ENCODE measurements at places on chromosomes 6 and 20. TPM values are rescaled to one million over a fixed set of nuclear protein-coding genes. Genes with fewer than 3 reads are reported as not detected.
A peak's percentile ranks its signal among the peaks of the same experiment; 100 is the strongest.

Gene KIZ
- 24.8 TPM for total RNA-seq

Gene ALDH5A1
- total RNA-seq, result 14.6 TPM

Gene COL11A2
- total RNA-seq, result 4.3 TPM

Gene ENPP5
- 13.4 TPM for total RNA-seq

Gene MCM8
- 18.5 TPM for total RNA-seq

Gene NOL7
- total RNA-seq, result 40.5 TPM

Gene ANKRD60
- not detected for total RNA-seq

Gene CYP24A1
- total RNA-seq, result not detected

Gene ABHD16A
- total RNA-seq, result 96.9 TPM

- H3K27me3 ChIP-seq, result no peaks in the 10 kb centered on the region
- no peak overlapping the region for H3K27ac ChIP-seq
- no peak overlapping the region for H3K4me3 ChIP-seq
- no peaks in the 10 kb centered on the region for H3K36me3 ChIP-seq
Observed at GRCh38 chr6:92271091-92271490, 1148.3 kb downstream of the EPHA7 start.

DNA sequence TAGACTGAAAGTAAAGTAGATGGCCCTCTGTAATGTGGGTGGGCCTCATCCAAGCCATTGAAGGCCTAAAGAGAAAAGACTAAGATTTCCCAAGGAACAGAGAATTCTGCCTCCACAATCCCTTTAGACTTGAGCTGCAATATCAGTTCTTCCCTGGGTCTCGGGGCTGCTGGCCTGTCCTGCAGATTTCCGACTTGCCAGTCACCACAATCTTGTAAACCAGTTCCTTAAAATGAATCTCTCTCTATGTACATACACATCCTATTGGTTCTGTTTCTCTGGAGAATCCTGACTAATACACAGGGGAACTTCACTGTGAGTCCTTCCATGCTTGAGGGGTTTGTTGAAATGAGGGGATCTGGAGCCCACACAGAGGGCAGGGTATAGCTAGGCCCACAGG lies 12.9 kb downstream of the CCDC170 start:
- H3K36me3 ChIP-seq, result no peaks in the 10 kb centered on the region
- H3K4me3 ChIP-seq, result no peak overlapping the region
- no peaks in the 10 kb centered on the region for H3K27me3 ChIP-seq
- no peak for DNase-seq
- H3K27ac ChIP-seq, result no peak overlapping the region

- no peaks in the 10 kb centered on the region for H3K36me3 ChIP-seq
- H3K27ac ChIP-seq, result peak overlapping the region; percentile 43
- no peak for DNase-seq
- peaks cover 4% of the 10 kb centered on the region for H3K4me1 ChIP-seq
- H3K4me3 ChIP-seq, result no peak overlapping the region
Observed at GRCh38 chr6:27505209-27506027, 32.5 kb upstream of the ZNF184 start.

GRCh38 chr6:159715166-159715565 lies 12.1 kb upstream of the WTAP start:
- H3K27ac ChIP-seq, result no peak overlapping the region
- H3K4me1 ChIP-seq, result peaks cover 5% of the 10 kb centered on the region
- no peaks in the 10 kb centered on the region for H3K36me3 ChIP-seq
- H3K4me3 ChIP-seq, result no peak overlapping the region
- no peak for DNase-seq

DNA sequence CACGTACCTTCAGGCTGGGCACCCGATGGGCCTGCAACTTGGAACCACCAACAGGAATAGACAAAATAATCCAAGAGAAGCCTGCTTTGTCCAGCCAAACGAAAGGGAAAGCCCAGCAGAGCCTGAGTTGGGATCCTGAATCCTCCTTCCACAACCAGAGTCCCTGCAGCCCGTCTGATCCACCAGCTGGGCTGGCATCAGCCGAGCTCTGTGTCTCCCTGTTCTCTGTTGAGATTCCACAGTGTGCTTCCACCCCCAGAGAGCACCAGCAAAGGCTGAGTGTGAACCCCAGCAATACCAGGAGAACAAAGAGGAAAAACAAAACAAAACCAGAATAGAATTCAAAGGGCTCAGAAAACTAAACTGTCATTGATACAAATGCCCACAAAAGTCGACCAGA lies 104.2 kb upstream of the PRND start:
- H3K27ac ChIP-seq, result no peak overlapping the region
- no peaks in the 10 kb centered on the region for H3K36me3 ChIP-seq
- no peaks in the 10 kb centered on the region for H3K4me1 ChIP-seq
- H3K27me3 ChIP-seq, result peaks cover 5% of the 10 kb centered on the region
- H3K4me3 ChIP-seq, result no peak overlapping the region

- H3K4me3 ChIP-seq, result no peak overlapping the region
- no peaks in the 10 kb centered on the region for H3K4me1 ChIP-seq
- no peaks in the 10 kb centered on the region for H3K36me3 ChIP-seq
Observed at GRCh38 chr20:62096421-62097380, 25.6 kb upstream of the LSM14B start.

GRCh38 chr6:166420351-166420750 lies 37.6 kb upstream of the MPC1 start:
- H3K4me1 ChIP-seq, result no peaks in the 10 kb centered on the region
- no peak for DNase-seq
- peaks cover 23% of the 10 kb centered on the region for H3K36me3 ChIP-seq
- no peak overlapping the region for H3K27ac ChIP-seq
- H3K27me3 ChIP-seq, result no peaks in the 10 kb centered on the region

GRCh38 chr6:19994909-19995308 lies 157.7 kb downstream of the ID4 start:
- no peak overlapping the region for H3K4me3 ChIP-seq
- no peaks in the 10 kb centered on the region for H3K36me3 ChIP-seq
- H3K27me3 ChIP-seq, result peaks cover 15% of the 10 kb centered on the region
- no peak overlapping the region for H3K27ac ChIP-seq
- no peak for DNase-seq

GRCh38 chr6:43297644-43298564 lies at the start of gene SLC22A7:
TSS of gene SLC22A7 (plus strand) at chr6:43298260. CDS start at chr6:43298359, 99 bp downstream.
- H3K27me3 ChIP-seq, result peaks cover 19% of the 10 kb centered on the region
- H3K36me3 ChIP-seq, result no peaks in the 10 kb centered on the region
- no peak within 1 kb of the TSS for H3K4me3 ChIP-seq
- no peak for DNase-seq
- no peak within 1 kb of the TSS for H3K27ac ChIP-seq

GRCh38 chr6:150145830-150146229 lies 3.0 kb downstream of the PPP1R14C start:
- H3K27me3 ChIP-seq, result peaks cover 81% of the 10 kb centered on the region
- no peak overlapping the region for H3K27ac ChIP-seq
- no peak for DNase-seq
- no peaks in the 10 kb centered on the region for H3K36me3 ChIP-seq
- peaks cover 8% of the 10 kb centered on the region for H3K4me1 ChIP-seq
- no peak overlapping the region for H3K4me3 ChIP-seq

DNA sequence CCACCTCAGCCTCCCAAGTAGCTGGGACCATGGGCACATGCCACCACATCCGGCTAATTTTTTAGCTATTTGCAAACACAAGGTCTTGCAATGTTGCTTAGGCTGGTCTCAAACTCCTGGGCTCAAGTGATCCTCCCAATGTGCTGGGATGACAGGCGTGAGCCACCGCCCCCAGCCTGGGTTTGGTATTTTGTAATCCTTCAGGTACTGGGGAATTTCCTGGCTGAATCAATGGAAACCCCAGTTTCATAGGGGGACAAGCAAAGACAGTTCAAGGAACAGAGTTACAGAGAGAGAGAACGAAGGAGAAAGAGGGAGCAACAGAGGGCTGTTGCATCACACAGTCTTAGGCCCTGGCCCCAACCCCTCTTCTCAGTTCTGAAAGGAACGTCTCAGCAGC lies 35.7 kb downstream of the RAB44 start:
- H3K27me3 ChIP-seq, result peaks cover 16% of the 10 kb centered on the region
- H3K27ac ChIP-seq, result no peak overlapping the region
- no peak overlapping the region for H3K4me3 ChIP-seq

DNA sequence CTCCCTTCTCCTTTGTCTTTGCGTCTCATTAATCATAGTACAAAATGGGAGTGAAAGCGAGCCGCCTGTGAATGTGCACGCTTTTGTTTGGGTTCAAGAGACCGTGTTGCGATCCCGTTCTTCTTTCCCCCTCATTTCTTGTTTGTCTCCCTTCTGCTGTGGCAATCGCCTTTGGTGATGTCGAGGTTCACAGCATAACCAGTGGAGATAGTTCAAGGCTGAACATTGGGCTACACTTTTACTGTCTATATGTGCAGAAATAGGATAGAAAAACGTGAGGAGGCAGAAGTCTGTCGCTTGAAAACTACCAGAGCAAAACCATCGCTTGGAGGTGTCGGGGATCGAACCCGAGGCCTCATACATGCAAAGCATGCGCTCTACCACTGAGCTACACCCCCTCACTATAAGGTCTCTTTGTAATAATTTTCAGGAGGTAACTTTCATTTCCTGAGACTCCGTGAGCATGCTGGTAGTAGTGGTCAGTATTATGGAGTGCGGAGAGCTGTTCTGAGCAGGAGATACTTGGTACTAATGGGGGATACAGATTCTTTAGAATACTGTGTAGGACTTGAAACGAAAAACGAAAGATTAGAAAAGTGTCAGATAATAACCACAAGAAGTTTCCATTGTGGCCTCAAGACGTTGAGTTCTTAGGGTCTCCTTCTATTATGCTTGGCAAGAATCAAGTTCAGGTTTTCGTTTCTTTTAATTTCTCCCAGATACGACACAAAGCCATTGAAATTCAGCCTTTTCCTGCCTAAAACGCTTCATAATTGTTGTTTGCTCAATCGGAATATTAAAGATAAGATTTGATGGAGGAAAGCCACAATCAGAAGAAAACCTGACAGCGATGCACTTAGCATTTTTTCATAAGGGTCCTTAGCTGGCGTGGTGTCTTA lies 106.6 kb downstream of the TRIM27 start:
- peaks cover 90% of the 10 kb centered on the region for H3K27me3 ChIP-seq
- no peak overlapping the region for H3K27ac ChIP-seq
- H3K36me3 ChIP-seq, result no peaks in the 10 kb centered on the region
- peaks cover 6% of the 10 kb centered on the region for H3K4me1 ChIP-seq
- DNase-seq, result no peak

DNA sequence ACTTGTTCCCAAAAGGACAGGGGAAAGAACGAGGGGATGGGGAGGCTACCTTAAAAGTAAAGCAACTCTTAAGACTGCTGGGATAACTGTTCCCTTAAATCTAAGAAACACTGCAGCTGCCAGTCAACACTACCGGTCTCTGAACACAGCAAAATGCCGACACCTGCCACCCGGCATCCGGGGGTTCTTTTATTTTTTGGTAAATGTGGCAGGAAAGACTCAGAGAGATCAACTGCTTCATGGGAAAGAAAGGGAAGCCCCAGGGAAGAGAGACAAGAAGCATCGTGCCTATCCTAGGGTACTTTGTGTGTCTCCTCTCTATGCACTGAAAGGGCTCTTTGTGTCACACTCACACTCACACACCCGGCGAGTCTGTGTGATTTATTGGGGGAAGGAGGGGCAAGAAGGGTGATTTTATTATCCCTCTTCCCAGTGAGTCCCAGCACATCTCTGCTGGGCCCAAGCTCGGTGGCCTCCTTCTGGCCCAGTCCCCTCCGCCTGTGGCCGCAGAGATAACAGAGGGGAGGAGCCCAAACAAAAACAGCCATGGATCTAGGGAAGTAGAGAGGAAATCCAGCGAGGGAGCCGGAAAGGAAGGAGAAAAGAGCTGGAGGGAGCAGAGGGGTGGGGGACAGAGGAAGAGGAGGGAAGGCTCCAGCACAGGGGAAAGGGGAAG lies 1.4 kb downstream of the FYN start:
- DNase-seq, result no peak
- peaks cover 41% of the 10 kb centered on the region for H3K4me1 ChIP-seq
- H3K36me3 ChIP-seq, result peaks cover 6% of the 10 kb centered on the region
- H3K27ac ChIP-seq, result peak overlapping the region; percentile 88
- peak overlapping the region; percentile 96 for H3K4me3 ChIP-seq

DNA sequence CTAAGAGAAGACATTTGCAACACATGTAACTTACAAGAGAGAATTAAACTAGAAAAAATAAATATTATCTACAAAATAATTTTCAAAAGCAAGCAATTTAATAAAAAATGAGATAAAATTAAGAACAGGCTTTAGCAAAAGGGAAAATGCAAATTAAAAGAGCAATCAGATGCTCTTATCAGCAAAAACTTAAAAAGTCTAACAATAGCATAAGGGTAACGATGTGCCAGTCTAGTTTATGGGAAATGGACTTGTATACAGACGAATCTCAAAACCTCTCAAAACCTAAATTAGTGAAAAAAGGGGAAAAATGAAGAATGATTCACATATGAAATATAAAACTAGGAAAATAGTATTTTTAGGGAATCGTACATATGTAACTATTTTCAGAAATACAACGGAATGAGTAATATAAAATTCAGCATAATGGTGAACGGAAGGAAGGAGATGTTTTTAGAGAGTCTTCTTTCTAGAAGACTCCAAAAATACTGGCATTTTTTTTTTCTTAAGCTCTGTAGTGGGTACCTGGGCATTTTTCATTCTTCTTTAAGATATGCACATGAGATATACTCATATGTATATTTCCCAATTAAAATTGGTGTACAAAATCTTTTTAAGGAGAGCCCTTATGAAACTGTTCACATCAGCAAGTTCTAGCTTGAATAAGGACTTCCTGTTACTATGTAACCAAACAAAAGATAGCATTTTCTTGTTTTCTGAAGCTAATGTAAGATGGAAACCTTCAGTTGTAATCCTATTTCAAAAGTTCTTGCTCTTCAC lies 927 bp upstream of the MANEA start:
- H3K4me1 ChIP-seq, result peaks cover 25% of the 10 kb centered on the region
- DNase-seq, result no peak
- H3K27ac ChIP-seq, result peak overlapping the region; percentile 97

DNA sequence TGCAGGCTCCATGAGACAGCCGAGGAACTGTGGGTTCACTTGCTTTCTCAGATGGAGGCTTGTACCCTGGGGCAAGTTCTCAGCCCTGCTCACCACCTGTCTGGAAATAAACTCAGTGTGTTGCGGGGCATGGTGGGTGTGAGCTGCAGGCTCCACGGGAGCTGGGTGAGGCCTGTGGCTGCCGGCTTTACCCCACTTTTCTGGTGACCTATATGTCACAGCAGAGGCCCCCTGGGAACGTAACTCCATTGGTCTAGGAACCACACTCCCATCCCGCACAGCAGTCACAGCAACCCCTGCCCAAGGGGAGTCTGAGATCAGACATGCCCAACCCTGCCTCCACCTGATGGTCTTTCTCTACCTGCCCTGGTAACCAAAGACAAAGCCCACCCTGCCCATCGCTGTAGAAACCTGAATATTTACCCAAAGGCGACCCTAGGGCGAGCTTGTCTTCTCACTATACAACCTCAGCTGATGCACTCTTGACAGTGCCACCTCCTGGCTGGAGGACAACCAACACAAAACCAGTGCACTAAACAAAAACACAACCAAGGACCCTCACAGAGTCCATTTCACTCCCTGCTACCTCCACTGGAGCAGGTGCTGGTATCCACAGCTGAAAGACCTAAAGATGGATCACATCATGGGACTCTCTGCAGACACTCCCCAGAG lies 174.3 kb downstream of the PDE10A start:
- DNase-seq, result no peak
- H3K27ac ChIP-seq, result no peak overlapping the region
- H3K27me3 ChIP-seq, result no peaks in the 10 kb centered on the region
- H3K4me1 ChIP-seq, result peaks cover 23% of the 10 kb centered on the region

Measured in progenitor cell of endocrine pancreas (in vitro differentiated cells).